ENCODE measurements at places on chromosomes 1 and 21.

DNA sequence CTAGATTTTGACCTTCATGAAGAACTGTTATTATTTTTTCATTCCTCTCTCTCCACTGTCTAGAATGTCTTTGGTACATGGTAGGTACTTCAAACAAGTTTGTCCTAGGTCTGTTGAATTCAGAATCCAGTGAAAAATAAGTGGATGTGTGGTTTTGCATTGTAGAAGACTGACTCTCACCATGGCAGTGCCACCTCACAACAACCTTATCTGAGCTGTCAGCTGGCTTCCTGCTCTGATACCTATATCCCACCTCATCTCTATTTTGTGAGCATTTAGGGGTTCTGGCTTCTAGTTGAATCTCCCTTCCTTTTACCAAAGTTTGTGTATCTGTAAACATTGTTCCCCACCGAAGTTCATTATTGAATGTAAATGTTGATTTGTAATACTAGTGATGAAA is 9.1 kb downstream of the SWT1 start:
- no peak for DNase-seq

- DNase-seq = no peak
These were observed 7.1 kb downstream of the CHRNB2 start for GRCh38 chr1:154574716-154575115.

DNA sequence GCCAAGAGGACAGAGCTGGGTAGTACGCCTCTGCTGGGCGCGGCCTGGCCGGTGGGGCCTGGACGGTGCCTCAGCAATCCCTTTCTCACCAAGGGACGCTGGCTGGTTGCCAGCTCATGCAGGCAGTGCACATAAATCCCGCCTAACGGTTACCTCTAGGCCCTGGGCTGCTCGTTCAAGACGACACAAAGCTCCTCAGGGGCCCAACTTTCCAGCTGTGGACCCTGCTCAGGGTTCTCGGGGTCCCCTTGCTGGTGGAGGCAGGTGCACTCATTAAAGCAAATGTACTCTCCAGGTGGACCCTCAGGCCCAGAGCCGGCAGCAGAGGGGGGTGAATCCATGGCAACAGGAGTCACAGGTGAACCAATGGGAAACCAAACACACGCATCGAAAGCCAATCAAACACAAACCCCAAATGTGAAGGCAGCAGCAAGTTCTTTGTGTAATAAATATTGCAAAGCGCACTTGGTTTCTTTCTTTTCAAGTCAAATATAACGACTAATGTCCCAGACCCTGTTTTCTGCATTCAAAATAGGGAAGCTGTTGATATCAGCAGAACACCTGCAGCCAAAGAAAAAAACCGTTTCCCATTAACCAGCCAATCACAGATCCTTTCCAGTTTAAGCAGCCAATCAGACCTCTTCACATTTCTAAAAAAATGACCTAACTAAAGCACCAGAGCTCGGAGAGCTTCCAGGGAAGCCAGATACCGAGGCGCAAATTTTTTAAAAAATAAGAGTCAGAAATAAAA is 26.1 kb upstream of the CLSTN1 start:
- DNase-seq = peak; percentile 34

DNA sequence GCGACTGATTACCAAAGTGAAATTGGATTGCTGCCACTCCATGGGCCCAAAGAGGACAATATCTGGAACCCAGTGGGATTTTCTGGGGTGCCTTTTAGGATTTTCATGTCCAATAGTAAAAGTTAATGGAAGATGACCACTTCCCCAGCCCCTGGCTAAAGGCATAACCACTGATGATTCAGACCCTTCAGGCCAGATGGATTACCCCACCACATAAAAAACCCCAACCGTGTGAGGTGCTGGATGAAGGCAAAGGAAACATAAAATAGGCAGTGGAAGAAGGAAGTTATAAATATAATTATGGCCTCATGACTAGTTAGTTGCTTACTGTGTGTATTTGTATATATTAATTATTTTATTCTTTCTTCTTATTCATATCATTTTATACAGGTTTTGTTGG is 40.2 kb upstream of the IL10 start:
- DNase-seq = no peak

DNA sequence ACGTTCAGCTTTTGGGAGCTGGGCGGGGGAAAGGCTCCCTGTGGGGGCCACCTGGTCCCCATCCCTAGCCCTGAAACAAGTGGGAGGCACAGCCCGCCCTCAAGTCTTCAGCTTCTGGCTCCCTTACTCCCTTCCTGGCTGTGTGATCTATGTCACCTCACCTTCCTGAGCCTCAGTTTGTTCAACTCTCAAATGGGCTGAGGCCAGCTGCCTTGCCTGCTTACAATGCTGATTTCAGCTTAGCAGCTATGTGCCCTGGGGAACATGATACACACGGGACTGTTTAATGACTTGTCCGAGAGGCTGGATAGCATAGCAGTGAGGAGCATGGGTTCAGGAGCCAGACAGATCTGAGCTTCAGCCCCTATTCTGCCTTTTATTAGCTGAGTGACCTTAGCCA is 19.3 kb downstream of the GRHL3 start:
- DNase-seq = no peak

GRCh38 chr1:76073481-76073880 is 1.1 kb upstream of the ST6GALNAC3 start:
- no peak for DNase-seq
